ENCODE measurements at places on chromosomes 5 and 9.

DNA sequence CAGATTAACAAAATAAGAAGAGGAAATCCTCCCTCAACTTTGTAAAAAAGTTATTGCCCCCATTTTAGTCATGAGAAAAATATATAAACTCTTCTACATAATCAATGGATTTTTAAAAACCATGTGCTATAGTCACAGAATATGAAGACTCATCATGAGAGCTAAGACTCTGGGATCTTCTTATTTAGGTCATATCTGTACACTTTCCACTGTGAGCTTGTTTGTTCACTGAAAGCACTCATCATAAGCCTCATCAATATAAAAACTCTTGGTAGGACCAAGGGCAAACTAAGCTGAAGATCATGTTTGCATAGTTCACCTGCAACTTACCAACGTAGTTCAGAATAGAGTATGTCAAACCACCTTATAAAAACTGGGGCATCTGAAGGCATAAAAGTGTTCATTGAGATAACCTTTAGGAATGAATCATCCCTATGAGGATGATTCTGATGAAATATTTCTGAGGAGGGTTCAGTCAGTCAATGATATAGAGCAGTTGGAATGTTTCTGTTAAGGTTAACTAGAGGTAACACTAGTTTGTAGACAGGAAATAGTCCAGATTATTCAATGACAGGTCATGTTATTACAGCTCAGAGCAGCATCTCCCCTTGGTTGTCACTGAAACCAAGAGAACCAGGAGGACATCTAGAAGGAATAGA lies 289.9 kb upstream of the SMC2 start:
- no peak for DNase-seq

GRCh38 chr9:92402360-92402759 lies 2.0 kb downstream of the OGN start:
- DNase-seq, result no peak

- DNase-seq, result no peak
These were observed 201.7 kb downstream of the PRELID2 start for GRCh38 chr5:145633474-145633873.

GRCh38 chr9:93096131-93096802 lies at the start of gene CARD19:
CARD19 (plus strand) TSS chr9:93096217; CDS start chr9:93096346, 129 bp downstream.
- DNase-seq, result no peak

GRCh38 chr9:121286973-121287741 lies 19.2 kb downstream of the GSN start:
- no peak for DNase-seq

GRCh38 chr5:155402927-155403640 lies 389.5 kb downstream of the KIF4B start:
- DNase-seq, result no peak

- DNase-seq, result no peak
These were observed 66.7 kb upstream of the PHF24 start for GRCh38 chr9:34891386-34891785.

DNA sequence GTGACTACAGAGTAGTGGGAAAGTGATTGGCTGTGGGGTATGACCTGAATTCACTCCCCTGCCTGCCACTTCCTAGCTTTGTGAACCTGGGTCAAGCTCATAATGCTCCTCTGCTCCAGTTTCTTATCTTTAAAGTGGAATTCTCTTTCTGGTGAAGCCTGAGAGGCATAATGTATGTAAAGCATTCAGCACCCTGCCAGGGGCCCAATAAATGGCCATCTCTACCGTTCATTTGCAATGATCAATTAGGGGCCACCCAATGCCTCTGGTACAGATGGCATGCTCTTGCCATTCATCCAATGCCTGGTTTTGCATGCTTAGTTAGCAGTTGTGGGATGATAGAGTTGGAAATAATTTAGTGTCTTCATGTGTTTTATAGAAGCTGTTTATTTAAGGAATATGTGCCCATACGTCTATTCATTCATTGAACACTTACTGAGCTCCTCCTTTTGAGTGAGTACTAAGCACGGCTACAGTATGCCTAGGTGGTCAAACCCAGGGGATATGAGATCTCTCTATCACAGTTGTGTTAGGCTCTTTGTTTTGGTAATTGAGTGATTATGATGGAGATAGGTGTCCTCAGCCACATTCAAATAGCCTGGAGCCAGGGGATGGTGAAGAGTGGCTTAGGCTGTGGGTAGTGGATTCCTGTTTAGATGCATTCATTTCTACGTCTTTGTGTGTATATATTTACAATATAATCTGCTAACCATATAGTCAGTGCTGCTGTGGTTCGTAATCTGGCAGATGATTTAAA lies 15.3 kb downstream of the ZNF462 start:
- DNase-seq, result no peak

- DNase-seq, result no peak
These were observed 54.1 kb upstream of the CHD1 start for GRCh38 chr5:98982880-98983279.

DNA sequence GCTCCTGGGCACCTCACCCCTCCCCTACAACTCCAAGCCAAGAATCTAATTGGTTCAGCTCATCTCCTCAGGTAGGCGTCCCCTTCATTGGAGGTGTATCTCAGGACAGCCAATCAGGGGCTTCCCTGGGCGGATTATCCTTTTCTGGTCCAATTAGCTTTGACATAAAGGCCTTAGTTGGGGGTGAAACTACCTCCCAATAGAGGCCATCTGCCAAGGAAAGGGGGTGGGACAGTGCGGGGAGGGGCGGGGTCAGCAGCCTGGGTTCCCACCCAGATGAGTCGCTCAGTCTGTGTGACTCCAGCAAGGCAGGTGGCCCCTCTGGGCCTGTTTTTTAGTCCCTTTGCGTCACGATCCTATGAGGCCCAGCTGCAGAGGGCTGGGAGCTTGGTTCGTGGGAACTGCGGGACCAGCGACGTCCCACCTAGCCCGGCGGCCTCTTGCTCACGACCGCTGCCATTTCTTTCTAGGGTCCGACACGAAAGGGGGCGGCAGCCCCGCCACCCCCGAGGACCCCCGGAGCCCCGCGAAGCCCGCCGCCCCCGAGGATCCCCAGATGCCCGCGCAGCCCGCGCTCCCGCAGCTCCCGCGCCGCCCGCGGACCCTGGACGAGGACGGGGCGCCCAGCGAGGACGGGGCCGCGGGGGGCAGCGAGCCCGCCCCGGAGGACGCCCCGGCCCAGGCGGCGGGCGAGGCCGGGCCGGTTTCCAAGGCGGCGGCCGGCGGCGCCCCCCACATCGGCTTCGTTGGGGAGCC lies 8.9 kb downstream of the PRRT1B start:
- no peak for DNase-seq

GRCh38 chr9:100104314-100104713 lies 5.3 kb downstream of the INVS start:
- DNase-seq, result no peak

GRCh38 chr5:4018007-4018406 lies 422.4 kb downstream of the IRX1 start:
- no peak for DNase-seq

GRCh38 chr9:114185570-114186490 lies 30.5 kb downstream of the COL27A1 start:
- no peak for DNase-seq

- no peak for DNase-seq
These were observed 549.9 kb upstream of the KLF4 start for GRCh38 chr9:108039493-108039892.

GRCh38 chr9:34084562-34084961 lies 35.9 kb upstream of the UBAP2 start:
- DNase-seq, result no peak

GRCh38 chr5:130868186-130868840 lies 296.7 kb downstream of the HINT1 start:
- DNase-seq, result no peak

GRCh38 chr5:61702784-61703183 lies 370.7 kb downstream of the ZSWIM6 start:
- DNase-seq, result no peak

- DNase-seq, result no peak
These were observed 299.4 kb downstream of the MAN2A1 start for GRCh38 chr5:109989161-109989560.

GRCh38 chr5:141779503-141779973 lies 97.5 kb upstream of the ARAP3 start:
- DNase-seq, result no peak

DNA sequence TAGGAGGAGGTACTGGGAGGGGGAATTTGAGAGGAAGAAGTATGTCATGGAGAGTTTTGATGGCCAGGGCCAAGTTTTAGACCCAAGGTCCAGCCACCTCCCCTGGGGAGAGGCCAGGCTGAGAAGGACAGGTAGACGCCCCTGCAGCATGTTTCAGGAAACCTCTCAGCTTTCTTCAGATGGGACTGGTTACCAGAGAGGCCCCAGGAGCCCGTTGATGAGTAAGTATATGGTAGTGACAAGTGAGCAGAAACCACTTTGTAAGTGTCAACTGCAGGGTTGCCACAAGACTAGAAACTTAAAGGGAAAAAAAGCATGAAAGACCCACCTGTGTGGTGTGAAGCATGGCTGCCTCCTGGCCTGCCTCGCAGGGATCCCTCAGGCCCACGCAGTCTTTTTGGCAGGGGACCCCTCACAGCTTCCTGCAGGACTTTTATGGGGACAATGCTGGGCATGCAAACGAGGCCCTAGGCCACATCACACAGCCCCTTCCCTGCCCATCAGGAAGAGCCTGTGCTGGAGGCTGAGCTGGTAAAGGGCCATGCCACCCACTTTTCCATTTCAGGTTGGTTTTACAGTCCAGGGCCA lies 255.9 kb downstream of the FSTL4 start:
- DNase-seq, result no peak

- DNase-seq, result no peak
These were observed 170.6 kb upstream of the TRIM32 start for GRCh38 chr9:116516456-116516855.

GRCh38 chr5:36611520-36612274 lies 5.3 kb downstream of the SLC1A3 start:
- DNase-seq, result no peak

DNA sequence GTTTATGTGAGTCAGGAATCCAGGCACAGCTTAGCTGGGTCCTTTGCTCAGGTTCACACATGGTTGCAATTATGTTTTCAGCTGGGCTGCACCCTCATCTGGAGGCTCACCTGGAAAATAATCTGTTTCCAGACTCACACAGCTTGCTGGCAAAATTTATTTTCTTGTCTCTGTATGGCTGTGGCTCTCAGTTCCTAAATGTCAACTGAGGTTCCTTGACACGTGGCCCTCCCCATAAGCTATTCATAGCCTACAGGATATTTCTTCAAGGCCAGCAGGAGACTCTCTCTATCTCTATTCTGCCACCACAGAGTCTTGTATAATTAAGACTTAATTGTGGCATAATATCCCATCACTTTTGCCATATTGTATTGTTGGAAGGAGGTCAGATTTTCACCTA lies 732.0 kb downstream of the CDH18 start:
- DNase-seq, result no peak

GRCh38 chr5:1726956-1727355 lies 72.7 kb downstream of the MRPL36 start:
- no peak for DNase-seq

DNA sequence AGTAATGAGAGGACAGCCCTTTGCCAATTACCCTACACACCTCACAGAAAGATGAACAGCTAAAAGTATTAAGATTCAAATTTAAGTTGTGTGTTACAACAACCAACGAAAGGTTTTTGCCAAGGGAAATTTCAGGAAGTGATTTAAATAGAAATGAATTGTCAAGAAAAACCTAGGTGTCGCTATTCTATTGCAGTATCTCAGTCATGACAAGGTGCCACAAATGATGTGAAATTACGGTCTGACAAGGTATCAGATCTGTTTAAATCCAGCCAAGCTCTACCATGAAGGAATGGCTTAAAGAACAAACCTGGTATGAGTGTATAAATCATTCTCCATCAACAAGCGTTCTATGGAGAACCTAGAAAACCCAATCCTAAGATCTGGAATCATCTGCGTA lies 189.7 kb downstream of the ATPSCKMT start:
- DNase-seq, result no peak

GRCh38 chr5:109704282-109704952 lies 14.7 kb downstream of the MAN2A1 start:
- no peak for DNase-seq

DNA sequence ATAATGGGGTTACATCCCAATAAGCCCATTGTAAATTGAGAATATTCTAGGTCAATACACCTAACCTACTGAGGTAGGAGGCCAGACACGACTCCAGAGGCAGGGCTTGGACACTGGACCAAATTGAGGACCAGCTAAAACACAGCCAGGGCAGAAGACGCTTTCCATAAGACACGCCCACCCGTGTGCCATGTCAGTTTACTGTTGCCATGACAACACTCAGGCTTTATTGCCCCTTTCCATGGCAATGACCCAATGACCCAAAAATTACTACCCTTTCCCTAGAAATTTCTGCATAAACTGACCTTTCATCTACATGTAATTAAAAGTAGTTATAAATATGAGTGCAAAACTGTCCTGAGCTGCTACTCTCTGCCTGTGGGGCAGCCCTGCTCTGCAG lies 31.5 kb downstream of the SLC22A4 start:
- DNase-seq, result no peak

GRCh38 chr9:75910731-75911130 lies 20.3 kb downstream of the PCSK5 start:
- no peak for DNase-seq

- DNase-seq, result no peak
These were observed 9.9 kb downstream of the SNCB start for GRCh38 chr5:176620333-176620981.

- no peak for DNase-seq
These were observed 4.3 kb upstream of the MXD3 start for GRCh38 chr5:177316005-177316404.

DNA sequence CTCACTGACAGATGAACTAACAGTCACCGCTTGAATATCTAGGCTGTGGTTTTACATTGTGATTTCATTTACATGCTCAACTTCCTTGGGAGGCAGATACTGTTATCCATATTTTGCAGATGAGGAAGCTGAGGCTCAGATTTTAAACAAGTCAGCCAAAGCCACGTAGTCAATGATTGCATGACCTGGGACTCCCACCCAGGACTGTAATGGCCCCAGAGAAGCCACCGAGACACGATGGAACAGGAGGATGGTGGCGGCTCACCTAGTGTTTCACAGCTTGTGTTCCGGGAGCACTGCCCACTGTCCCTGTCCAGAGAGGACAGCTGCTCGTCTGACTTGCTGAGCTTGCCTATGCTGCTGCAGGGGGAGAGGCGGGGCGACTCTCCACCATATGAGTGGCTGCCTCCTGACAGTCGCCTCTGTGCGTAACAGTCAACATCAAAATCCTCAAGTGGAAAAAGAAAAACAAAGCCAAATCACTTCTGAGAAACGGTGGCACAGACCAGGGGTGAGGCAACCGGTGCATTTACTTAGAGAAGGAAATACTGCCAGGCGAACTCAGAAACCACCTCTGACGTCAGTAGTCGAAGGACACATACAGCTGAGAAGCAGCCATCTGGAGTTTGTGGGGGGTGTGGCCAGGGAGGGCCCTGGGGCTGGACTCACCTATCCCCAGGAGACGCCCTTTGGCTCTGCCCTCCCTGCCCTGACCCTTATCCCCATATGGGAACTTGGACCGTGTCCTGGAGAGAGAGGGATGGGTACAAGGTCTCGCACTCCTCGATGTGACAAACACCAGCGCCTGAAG lies 82.5 kb downstream of the PRRT1B start:
- peak; percentile 55 for DNase-seq

- DNase-seq, result no peak
These were observed 822.6 kb downstream of the TLE1 start for GRCh38 chr9:80866576-80867227.

- no peak for DNase-seq
These were observed 382.2 kb upstream of the CDH6 start for GRCh38 chr5:30811298-30811697.

Measured in activated B cell treated with CpG ODN at 0.5 μM for 24 hours (primary cell).